Eye (tissue), 1 donor: ENCODE measurements at places on chromosomes 11 and 22.

DNA sequence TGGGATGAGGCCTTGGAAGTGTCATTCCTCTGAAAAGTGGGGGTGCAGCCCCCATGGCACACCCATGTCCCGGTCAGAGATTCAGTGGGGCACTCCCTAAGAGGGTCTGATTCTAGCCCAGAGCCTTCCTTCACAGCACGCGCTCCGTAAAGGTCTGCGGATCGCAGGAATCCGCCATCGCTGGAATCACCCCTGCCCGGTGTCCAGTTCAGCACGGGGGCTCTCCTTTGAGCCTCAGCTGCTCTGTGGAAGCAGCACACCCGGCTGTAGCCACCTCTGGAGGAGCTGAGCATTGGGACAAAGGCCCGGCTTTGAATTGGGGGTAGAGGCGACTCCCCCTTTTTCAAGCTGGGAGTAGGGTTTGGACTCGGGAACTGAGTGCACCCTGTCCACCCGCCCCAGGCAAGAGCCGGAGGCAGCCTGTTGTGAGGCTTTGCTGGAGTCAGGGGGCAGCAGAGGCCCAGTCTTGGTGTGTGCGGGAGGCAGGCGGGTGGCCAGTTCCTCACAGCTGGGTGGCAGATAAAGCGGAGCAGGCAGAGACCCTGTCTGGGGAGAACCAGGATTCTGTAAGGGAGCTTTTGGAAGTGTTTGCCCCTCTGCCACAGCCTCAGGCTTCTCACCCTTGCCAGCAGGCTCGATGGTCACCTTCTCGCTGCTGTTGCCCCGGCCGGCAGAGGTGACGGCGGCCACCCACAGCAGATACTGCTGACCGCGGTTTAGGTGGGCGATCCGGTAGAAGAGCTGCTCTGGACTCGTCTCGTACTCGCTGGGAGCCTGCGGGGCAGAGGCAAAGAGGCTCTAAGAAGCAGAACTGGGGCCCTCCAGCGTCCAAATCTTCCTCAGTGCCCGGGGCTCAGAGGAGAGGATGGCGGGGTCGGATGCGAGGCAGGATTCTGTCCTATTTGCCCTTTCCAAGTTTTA, 115.9 kb downstream of the CEP164 start:
- peak; percentile 92 for DNase-seq

GRCh38 chr11:68673306-68673945, 10.9 kb upstream of the GAL start:
- DNase-seq: no peak

DNA sequence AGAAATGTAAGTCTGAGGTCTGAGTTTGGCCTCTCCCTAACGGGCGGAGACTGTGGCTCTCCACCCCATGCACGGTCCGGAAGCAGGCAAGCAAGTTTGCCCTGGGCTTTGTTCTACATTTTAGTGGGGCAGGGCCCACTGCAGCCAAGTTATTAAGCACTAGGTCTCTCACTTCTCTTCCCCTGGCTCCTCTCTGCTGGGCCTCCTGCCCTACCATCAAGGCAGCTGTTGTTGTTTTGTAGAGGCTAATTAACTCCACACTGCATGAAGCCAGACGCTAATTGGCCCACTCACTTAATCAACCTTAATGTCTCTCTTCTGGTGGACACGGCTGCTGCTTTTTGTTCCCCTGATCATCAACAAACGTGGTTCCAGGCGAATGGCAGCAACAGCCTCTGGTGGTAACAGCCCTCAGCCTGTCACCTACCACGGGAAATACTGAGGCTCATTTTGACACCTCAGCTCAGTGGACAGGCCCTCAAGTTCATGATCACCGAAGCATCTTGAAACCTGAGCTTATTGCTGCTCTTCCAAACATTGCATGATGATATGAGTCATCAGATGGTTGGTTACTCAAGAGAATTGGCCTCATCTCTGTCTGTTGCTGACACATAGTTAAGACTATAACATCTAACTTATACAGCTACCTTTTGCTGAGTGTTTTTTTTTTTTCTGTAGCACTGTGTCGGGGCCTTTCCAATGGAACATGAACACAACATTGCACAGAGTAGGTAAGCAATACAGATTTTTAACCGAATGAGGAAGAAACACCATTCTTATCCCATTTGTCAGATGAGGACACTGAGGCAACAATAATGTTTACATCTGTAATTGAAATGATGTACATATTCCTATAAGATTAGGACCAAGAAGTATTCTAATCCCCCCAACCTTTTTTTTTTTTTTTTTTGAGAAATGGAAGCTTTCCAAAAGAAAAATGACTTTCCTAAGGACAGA, 20.8 kb upstream of the LMO2 start:
- peak; percentile 65 for DNase-seq

- DNase-seq: no peak
Observed at GRCh38 chr11:95322539-95322938, 91.5 kb upstream of the SESN3 start.

GRCh38 chr11:66676931-66677598, 622 bp downstream of the RBM4B start:
- no peak for DNase-seq

- DNase-seq: no peak
Observed at GRCh38 chr22:48476577-48476976, 1351.1 kb downstream of the BRD1 start.

DNA sequence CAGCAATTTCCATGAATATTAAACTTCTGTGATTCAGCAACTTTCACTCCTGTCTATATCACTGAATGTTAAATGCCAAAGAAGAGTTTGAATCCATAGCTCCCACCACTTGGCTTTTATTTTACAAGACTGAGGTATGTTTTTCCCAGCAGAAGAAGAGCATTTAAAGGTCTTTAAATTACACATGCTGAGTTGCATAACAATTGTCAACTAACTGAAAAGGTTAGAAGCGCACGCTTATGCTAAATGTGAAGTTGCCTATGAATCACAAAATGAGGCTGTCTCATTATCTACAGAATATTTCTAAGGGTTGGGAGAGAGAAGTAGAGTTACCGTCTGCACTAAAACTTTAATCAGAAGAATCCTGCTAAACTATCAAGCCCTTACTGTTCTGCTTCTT, 1086.3 kb downstream of the FAM181B start:
- peak; percentile 33 for DNase-seq

DNA sequence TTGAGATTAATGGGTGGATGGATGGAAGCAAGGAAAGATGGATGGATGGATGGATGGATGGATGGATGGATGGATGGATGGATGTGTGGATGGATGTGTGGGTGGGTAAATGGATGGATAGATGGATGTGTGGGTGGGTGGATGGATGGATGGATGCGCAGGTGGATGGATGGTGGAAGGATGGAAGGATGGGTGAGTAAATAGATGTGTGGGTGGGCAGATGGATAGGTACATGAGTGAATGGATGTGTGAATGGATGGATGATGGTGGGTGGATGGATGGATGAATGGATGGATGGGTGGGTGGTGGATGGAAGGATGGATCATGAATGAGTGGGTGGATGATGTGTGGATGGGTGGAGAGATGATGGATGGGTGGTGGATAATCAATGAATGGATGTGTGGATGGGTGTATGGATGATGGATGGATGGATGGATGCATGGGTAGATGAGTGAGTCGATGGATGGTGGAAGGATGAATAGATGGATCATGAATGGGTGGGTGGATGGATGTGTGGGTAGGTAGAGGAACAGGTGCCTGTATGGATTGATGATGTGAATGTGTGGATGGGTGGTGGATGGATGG, 375.2 kb downstream of the BRD1 start:
- DNase-seq: no peak

DNA sequence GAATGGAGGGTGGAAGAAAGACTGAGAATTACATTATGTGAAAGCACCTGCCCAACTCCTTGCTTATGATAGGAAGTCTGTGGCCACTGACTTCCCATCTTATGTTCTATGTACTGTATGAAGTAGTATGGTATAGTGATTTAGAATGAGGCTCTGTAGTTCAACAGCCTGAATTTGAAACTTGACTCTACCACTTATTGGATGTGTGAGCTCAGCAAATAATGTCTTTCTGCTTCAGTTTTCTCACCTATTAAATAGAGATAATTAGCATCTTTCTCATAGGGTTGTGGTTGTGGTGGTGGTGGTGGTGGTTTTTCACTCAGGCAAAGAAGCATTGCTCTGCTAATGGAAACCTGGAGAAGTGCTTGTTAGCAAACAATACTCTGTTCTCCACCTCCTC, 121.6 kb downstream of the PAX6 start:
- DNase-seq: no peak

- DNase-seq: no peak
Observed at GRCh38 chr11:133819746-133820315, 25.5 kb downstream of the SPATA19 start.

DNA sequence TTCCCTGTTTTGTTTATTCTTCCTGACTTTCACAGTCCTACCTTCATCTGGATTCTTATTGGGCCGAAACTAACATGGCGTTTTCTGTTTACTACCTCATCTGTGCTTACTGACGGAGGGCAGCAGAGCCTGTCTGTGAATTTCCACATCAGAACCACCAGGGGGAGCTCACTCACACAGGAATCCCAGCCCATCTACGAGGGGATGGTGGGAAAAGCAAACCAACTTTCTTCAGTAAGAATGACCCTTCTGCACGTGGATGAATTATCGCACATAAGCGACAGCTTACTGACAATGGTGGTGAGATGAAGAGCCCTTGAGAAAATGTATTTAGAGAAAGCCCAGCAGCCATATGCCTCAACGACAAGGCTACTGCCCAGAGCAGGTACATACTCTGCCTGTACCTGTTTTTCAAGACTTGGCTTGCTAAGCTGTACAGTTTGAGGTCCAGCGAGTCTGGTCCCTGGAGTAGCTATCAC, 42.5 kb downstream of the LARGE2 start:
- peak; percentile 94 for DNase-seq
